Activated naive CD4-positive, alpha-beta T cell treated with anti-CD3 and anti-CD28 coated beads for 36 hours (primary cell): ENCODE measurements at places on chromosomes 3 and 15. TPM values are rescaled to one million over a fixed set of nuclear protein-coding genes. Genes with fewer than 3 reads are reported as not detected.

The APOD gene
- 0.44 TPM for total RNA-seq

The WDR93 gene
- not detected for total RNA-seq

The KCNMB3 gene
- 0.29 TPM for total RNA-seq

The RAB6B gene
- total RNA-seq: not detected

The COL6A5 gene
- total RNA-seq: not detected

The TMC3 gene
- total RNA-seq: not detected

The BCHE gene
- not detected for total RNA-seq

The PHC3 gene
- total RNA-seq: 48.7 TPM

The PEX5L gene
- not detected for total RNA-seq

DNA sequence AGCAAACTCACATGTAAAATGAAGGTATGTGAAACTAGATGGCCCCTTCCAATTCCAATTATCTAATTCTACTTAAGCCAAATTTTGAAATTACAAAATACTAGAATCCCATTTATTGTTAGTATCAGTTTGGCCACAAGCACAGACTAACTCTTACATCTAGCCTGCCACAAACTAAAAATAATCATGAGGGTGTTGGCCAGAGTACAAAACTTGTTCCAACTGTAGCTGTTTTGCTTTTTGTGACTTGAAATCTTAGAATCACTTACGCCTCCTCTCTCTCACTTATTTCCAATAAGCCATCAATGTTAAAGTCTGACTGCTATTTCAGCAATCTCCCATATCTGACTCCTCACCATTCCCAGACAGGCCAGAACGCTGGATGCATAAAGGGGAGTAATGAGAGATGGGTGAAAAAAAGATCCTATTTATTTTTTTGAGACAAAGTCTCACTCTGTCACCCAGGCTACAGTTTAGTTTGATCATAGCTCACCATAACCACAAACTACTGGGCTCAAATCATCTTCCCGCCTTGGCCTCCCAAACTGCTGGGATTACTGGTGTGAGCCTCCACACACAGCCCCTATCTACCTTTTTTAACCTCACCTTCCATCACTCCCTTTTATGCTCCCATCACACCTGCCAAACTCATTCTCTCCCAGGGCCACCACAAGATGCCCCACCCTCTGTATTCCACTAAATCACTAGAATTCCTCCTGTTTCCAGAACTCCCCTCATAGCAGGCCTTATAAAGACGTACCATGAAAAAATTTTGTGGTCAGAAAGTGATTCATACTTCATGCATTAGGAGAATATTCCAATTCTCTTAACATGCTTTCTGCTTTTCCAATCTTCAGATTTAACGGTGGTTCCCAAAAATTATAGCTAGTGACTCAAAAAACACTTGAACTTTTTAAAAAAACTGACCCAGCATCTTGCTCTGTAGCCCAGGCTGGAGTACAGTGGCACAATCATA lies 36.5 kb downstream of the ATOSA start:
- peaks cover 8% of the 10 kb centered on the region for H3K4me1 ChIP-seq
- peaks cover 5% of the 10 kb centered on the region for H3K36me3 ChIP-seq
- no peak overlapping the region for H3K4me3 ChIP-seq
- no peak for DNase-seq
- H3K27ac ChIP-seq: no peak overlapping the region

- H3K4me1 ChIP-seq: no peaks in the 10 kb centered on the region
- H3K4me3 ChIP-seq: no peak overlapping the region
- peaks cover 7% of the 10 kb centered on the region for H3K27me3 ChIP-seq
- peaks cover 2% of the 10 kb centered on the region for H3K36me3 ChIP-seq
Measured at GRCh38 chr15:95365511-95366107, 964.9 kb upstream of the NR2F2 start.

DNA sequence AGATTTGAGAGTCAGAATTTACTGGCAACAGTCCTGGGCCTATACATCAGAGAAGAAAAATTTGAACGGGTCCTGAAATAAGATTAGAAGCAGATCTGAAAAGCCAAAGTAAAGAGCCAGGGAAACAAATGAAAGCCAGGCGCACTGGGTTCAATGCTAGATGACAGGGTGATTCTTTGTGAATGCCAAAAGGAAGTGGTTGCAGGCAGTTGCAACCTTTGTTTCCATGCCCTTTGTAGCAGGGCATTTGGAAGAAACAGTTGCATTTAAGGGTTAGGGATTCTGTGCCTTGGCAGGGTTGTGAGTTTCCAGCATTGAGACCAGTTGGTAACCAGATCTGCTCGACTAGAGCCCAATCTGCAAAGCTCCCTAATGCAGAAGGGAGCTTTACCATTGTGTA lies 36.4 kb upstream of the MTHFS start:
- H3K27ac ChIP-seq: no peak overlapping the region
- no peaks in the 10 kb centered on the region for H3K36me3 ChIP-seq
- peaks cover 12% of the 10 kb centered on the region for H3K4me1 ChIP-seq
- no peak for DNase-seq
- H3K4me3 ChIP-seq: no peak overlapping the region

DNA sequence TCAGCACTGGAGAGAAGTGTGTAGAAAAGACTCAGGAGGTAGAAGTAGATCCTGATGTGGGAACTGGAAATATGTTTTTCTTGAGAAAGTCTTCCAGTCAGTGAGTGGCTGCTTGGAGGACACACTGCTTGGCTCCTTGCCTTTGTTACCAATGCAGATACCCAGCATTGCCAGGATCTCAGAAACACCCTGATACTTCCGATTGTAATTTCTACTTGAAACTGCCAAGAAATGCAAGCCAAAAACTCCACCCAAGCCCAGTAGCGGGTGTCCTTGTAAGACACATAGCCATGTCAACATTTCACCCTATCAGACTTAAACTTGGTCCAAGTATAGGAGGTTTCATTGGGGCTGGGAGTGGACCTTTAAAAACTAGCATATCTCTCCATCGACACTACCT lies 141.8 kb downstream of the ALDH1A2 start:
- no peaks in the 10 kb centered on the region for H3K36me3 ChIP-seq
- DNase-seq: no peak
- H3K27ac ChIP-seq: no peak overlapping the region
- peaks cover 12% of the 10 kb centered on the region for H3K27me3 ChIP-seq

GRCh38 chr3:128466840-128467541 lies at the start of gene DNAJB8:
TSS of gene DNAJB8 (minus strand) at chr3:128466890. CDS start at chr3:128463245, 3,645 bp downstream.
- H3K4me1 ChIP-seq: peaks cover 6% of the 10 kb centered on the region
- H3K36me3 ChIP-seq: no peaks in the 10 kb centered on the region
- peak; percentile 30 for DNase-seq
- H3K27ac ChIP-seq: no peak within 1 kb of the TSS
- H3K27me3 ChIP-seq: peaks cover 3% of the 10 kb centered on the region
- H3K4me3 ChIP-seq: no peak within 1 kb of the TSS

DNA sequence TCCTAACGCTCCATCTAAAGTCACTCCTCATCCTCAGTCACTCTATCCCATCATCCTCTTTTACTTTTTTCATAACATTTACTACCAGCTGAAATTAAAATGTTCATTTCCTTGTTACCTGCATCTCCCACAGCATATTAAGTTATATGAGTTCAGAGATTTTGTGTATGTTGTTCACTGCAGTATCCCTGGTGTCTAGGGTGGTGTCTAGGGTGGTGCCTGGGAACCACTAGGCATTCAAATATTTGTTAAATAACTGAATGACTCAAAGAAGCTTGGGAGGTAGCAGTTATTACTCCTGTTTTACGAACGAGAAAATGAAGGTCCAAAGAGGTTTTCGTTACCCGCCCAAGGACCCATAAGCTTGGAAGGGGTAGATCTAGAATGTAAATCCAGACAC lies 1.9 kb upstream of the C3orf49 start:
- no peak overlapping the region for H3K27ac ChIP-seq
- H3K4me3 ChIP-seq: no peak overlapping the region
- H3K36me3 ChIP-seq: no peaks in the 10 kb centered on the region
- H3K27me3 ChIP-seq: no peaks in the 10 kb centered on the region
- no peak for DNase-seq
- peaks cover 2% of the 10 kb centered on the region for H3K4me1 ChIP-seq

DNA sequence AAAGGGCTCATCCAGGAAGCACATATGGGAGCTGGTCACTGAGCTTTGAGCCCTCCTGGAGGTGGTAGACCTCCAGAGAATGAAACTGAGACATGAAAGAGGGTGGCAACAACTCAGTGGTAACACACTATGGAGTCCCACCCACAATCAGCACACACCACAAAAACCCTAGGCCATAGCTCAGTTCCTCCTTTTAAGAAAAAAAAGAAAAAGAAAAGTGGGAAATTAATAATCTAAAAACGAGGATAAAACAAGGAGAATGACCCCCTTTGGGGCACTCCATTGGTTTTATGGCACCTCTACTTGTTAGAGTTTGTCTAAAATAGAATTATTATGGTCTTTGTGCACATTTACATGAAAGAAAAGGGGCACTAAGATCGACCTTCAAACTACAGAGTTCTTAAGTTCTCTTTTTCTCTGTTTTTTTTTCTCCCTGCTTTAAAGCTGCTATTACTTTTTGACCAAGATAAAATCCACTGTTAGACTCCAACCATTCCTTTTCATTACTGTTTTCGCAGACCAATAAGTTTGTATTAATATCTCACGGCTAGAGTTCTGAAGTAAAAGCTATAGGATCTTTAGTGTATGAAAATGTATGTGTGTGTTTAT lies 40.2 kb upstream of the ZBTB20 start:
- no peaks in the 10 kb centered on the region for H3K27me3 ChIP-seq
- no peak overlapping the region for H3K4me3 ChIP-seq
- no peaks in the 10 kb centered on the region for H3K4me1 ChIP-seq
- no peak overlapping the region for H3K27ac ChIP-seq
- peaks cover 2% of the 10 kb centered on the region for H3K36me3 ChIP-seq

DNA sequence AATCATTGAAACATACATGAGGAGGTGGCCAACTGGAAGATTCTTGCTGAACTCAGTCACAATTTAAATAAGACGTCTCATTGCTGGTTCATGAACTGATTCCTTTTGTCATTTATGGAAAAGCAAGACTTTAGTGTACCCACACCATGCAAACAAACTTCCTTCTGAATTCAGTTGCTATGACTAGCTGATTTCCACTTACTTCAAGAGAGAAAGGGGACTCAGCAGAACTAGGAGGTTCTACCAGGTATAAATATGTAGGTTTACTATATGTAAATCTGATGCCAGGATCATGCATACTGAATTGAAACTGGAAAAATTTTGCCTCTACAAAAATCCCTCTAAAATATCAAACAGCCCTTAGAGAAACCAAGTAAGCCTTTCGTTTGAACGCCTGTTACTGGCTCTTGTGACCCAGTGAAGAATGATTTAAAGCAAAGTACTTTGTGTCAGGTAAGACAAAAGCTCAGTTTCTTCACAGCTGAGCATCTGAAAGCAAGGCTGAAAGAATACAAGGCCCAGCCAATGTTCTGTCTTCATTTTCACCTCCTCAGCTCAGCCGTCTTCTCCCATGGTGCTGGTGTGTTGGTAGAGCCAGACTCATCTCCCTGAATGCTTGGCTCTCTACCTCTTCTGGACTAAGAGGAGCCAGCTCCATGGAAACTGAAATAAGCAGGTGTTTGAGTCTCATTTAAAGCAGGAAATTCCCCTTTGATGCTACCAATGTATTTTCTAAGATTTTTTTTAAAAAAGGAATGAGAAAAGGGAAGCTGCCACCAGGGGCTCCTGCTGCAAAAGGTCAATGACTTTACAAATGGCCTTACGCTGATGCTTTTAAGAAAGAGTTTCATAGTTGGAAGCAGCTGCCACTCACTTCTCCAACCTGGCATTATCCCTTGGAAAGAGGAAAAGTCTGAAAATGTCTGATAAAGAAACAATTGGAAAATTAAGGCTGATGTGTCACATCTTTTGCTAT lies 301.6 kb downstream of the EFHB start:
- H3K4me1 ChIP-seq: no peaks in the 10 kb centered on the region
- no peaks in the 10 kb centered on the region for H3K27me3 ChIP-seq
- no peaks in the 10 kb centered on the region for H3K36me3 ChIP-seq
- no peak overlapping the region for H3K4me3 ChIP-seq
- no peak for DNase-seq

DNA sequence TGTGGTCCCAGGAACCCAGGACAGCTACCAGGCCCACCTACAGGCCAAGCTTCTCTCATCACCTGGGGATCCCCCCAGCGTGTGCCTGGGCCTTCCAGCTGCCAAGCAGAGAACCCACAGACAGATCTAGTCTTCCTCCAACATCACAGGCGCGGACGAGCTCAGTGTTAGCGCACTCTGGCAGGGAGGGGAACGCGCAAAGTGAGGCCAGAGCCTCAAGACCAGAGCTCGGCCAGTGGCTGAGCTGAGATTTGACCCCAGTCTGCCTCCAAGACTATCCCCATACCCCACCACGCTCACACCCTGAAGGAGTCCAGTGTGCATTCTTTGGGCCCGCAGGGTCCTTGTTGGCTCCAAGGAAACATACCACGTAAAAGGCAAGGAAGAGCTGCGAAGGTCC lies 5.1 kb downstream of the MFGE8 start:
- H3K27me3 ChIP-seq: no peaks in the 10 kb centered on the region
- no peak overlapping the region for H3K4me3 ChIP-seq
- no peaks in the 10 kb centered on the region for H3K36me3 ChIP-seq
- H3K4me1 ChIP-seq: peaks cover 35% of the 10 kb centered on the region

DNA sequence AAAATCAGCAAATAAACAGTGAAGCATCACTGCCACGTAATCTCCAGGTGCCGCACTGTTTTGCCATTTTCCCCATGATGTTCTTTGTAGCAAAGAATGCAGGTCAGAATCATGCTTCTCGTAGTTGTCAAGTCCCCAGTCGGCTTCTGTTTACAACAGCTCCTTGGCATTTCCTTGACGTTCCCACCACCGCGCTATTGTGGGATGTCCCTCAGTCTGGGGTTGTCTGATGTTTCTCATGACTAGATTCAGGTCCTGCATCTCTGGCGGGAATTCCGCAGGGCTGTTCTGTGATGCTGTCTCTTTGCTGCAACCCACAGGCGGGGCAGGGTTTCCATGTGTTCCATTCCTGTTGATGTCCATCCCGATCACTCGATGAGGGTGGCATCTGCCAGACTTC lies 117.9 kb upstream of the SMAD3 start:
- no peaks in the 10 kb centered on the region for H3K27me3 ChIP-seq
- H3K4me3 ChIP-seq: no peak overlapping the region

GRCh38 chr3:148729476-148730055 lies 31.9 kb downstream of the AGTR1 start:
- H3K27ac ChIP-seq: no peak overlapping the region
- DNase-seq: no peak
- no peaks in the 10 kb centered on the region for H3K4me1 ChIP-seq
- H3K4me3 ChIP-seq: no peak overlapping the region
- H3K27me3 ChIP-seq: peaks cover 2% of the 10 kb centered on the region
- no peaks in the 10 kb centered on the region for H3K36me3 ChIP-seq

- no peaks in the 10 kb centered on the region for H3K27me3 ChIP-seq
- no peaks in the 10 kb centered on the region for H3K4me1 ChIP-seq
- H3K27ac ChIP-seq: no peak overlapping the region
- no peak overlapping the region for H3K4me3 ChIP-seq
- no peak for DNase-seq
Measured at GRCh38 chr3:42277676-42278075, 11.7 kb upstream of the CCK start.

- DNase-seq: no peak
- no peak overlapping the region for H3K4me3 ChIP-seq
- H3K4me1 ChIP-seq: peaks cover 25% of the 10 kb centered on the region
- H3K27me3 ChIP-seq: no peaks in the 10 kb centered on the region
- no peak overlapping the region for H3K27ac ChIP-seq
Measured at GRCh38 chr3:136644212-136644611, 108.0 kb downstream of the STAG1 start.

GRCh38 chr3:149958171-149958796 lies 12.4 kb downstream of the PFN2 start:
- H3K4me3 ChIP-seq: no peak overlapping the region
- peak overlapping the region; percentile 6 for H3K27ac ChIP-seq
- no peaks in the 10 kb centered on the region for H3K27me3 ChIP-seq
- peaks cover 16% of the 10 kb centered on the region for H3K4me1 ChIP-seq
- H3K36me3 ChIP-seq: peaks cover 3% of the 10 kb centered on the region

- H3K27ac ChIP-seq: no peak overlapping the region
- DNase-seq: no peak
- H3K36me3 ChIP-seq: peaks cover 2% of the 10 kb centered on the region
- no peaks in the 10 kb centered on the region for H3K27me3 ChIP-seq
Measured at GRCh38 chr3:172279191-172279640, 169.0 kb downstream of the GHSR start.
